ENCODE measurements at places on chromosomes 1 and 21.
A peak's percentile ranks its signal among the peaks of the same experiment; 100 is the strongest.

DNA sequence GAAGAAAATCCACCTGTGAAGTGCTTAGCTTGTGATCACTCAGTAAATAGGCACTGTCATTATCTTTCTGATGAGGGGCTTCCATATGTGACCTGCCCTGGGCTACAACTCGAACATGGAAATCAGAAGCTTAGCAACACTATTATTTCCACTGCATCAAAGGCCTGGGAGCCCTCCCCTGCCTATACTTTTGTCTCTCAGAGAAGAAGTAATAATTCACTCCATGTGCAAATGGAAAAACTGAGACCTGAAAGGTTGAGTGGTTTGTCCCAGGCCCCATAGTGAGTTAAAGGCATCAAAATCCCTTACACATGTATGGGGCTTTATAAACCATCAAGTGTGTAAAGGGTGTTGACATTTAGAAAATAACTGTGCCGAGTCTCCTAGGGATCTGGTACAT is 20.9 kb downstream of the SOX13 start:
- DNase-seq = no peak

GRCh38 chr1:92599184-92599583 is 112.5 kb upstream of the GFI1 start:
- no peak for DNase-seq

- DNase-seq = no peak
These were observed 52.7 kb upstream of the PLA2G4A start for GRCh38 chr1:186775881-186776560.

- no peak for DNase-seq
These were observed 26.2 kb upstream of the A3GALT2 start for GRCh38 chr1:33346927-33347649.

GRCh38 chr1:222824641-222825040 is 9.8 kb downstream of the DISP1 start:
- no peak for DNase-seq

DNA sequence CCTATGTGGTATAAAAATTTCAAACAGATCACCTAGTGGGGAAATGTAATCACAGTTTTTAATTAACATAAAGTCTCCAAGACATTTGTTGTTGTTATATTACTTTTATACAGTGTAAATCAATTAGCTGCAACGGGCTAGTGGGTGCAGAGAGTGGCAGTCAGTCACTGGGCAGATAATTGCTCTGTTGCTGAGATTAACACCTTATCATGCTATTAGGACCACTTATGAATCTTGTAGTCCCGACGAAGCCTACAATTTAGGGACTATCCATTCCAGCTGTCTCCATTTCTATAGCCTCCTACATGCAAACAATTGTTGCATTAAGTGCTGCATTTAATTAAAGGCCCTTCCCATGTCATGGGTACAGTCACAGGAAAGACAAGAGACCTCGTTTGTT is 158.9 kb upstream of the PROX1 start:
- DNase-seq = no peak

- no peak for DNase-seq
These were observed 803 bp downstream of the COP1 start for GRCh38 chr1:176206006-176206960.

GRCh38 chr21:38712664-38713063 is 93.1 kb upstream of the ETS2 start:
- DNase-seq = no peak

DNA sequence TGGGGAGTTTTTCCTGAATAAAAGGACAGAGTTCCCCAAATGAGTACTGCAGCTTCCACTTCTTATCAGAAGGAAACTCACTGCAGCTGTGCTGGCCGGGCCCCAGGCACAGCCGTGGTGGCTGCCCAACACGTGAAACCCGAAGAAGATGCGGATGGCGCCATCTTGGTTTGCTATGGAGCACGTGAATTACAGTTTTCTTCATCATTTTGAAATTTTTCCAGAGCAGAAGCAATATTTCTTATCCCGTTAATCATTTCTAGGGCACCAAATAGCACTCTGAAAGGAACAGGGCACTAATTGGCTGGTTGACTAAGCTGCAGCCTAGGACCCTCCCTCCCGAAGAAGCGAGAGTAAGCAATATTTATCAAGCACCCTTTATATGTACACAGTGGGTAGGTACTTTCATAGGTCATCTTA is 63.2 kb upstream of the EPS8L3 start:
- no peak for DNase-seq

GRCh38 chr1:52355847-52356505 is 10.0 kb downstream of the CC2D1B start:
- DNase-seq = no peak

GRCh38 chr1:43648221-43648847 is 1.6 kb upstream of the KDM4A start:
- DNase-seq = no peak

DNA sequence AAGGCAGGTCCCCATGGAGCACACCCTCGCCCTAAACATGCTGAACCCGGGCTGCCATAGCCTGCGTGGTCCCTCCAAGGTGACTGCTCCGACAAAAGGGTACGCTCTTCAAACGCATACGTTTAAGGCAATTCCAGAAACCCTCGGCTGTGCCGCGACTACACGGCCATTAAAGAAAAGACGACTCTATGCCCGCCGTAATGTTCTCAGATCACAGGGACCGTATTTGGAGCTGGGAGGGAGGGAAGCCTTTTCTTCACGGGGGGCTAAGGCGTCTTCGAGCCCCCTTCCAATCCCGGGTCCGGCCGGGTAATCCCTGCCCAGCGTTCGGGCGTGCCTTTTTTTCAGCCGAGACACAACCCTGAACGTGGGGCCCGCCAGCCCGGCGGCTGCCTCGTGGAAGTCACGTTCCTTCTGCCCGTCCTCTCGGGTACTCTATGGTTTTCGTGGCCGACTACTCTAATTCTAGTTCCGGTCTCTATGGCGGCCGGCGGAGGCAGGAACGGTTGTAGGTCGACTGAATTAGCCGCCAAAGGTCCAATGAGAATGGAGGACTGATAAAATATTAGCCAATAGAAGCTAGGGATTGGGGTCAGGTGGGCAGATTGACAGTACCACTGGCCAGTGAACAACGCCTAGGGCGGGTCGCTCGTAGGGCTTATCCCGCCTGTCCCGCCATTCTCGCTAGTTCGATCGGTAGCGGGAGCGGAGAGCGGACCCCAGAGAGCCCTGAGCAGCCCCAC is at the start of gene YBX1:
YBX1 (plus strand) TSS at position 678 of the 743 bp plus-strand sequence. CDS start 148 bp downstream, outside the sequence.
- DNase-seq = peak; percentile 94

- DNase-seq = no peak
These were observed 33.2 kb downstream of the SSBP3 start for GRCh38 chr1:54372978-54373377.

DNA sequence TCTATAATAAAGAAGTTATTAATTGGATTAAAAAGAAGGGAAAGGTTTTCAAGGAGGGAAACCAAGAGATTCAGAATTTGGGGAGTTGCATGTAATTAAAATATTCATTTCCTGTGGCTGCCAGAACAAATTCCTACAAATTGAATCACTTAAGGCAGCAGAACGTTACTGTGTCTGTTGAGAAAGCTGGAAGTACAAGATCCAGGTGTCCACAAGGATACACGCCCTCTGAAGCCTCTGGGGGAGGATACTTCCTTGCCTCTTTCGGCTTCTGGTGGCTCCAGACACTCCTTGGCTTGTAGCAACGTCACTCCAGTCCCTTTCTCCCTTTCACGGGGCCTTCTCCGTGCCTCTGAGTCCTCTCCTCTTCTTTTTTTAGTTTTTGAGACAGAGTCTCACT is 67.9 kb downstream of the KAZN start:
- no peak for DNase-seq

GRCh38 chr1:237098541-237098940 is 56.6 kb downstream of the RYR2 start:
- no peak for DNase-seq

DNA sequence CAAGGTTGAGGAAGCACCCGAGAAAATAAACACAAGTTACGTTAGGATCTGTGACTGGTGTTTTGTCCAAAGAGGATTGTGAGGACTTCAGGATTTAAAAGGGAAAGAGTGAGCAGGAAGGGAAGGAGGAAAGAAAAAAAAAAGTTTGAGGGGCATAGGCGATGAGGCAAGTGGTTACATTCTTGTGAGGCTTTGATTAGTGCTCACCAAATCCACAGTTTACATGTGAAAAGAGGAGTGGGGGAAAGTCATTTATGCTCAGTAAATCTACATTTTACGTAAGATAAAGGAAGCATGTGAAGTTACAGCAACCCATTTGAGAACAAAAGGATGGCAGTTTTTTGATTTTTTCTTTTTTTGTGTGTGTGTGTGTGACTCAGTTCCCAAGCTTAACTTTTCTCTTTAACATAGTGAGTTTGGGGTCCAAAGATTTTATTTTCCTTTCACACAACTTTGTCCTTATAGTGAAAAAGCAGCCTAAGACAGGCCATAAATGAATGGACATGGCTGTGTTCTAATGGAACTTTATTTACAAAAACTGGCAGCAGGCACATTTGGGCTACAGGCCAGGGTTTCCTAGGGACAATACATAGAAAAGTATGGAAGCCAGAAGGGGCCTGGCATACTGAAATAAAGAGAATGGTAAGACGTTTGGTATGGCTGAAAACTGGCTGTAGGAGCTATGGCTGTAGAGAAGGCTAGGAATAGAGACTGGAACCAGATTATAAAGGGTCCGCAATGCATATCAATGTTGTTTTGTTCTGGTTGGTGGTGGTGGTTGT is 121.7 kb downstream of the FGGY start:
- no peak for DNase-seq

DNA sequence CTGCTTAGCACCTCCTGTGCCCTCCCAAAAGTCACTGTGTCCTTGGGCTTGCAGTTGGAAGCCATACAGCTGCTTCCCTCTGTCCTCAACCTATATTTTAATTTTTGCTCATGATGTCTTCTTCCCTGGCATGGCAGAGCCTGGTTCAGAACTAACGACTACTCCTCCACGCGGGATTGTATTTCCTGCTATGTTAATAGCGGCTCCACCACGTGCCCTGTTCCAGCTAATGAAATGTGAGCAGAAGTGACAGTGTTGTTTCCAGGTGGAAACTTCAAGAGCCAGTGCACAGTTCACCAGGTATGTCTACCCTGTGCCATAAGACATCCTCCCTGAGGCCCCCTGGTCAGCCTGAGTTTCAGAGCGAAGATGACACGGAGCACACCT is 52.1 kb downstream of the DHRS3 start:
- no peak for DNase-seq

- no peak for DNase-seq
These were observed 17.0 kb downstream of the FAM151A start for GRCh38 chr1:54606096-54606989.

- no peak for DNase-seq
These were observed 14.8 kb upstream of the TACSTD2 start for GRCh38 chr1:58591806-58592205.

DNA sequence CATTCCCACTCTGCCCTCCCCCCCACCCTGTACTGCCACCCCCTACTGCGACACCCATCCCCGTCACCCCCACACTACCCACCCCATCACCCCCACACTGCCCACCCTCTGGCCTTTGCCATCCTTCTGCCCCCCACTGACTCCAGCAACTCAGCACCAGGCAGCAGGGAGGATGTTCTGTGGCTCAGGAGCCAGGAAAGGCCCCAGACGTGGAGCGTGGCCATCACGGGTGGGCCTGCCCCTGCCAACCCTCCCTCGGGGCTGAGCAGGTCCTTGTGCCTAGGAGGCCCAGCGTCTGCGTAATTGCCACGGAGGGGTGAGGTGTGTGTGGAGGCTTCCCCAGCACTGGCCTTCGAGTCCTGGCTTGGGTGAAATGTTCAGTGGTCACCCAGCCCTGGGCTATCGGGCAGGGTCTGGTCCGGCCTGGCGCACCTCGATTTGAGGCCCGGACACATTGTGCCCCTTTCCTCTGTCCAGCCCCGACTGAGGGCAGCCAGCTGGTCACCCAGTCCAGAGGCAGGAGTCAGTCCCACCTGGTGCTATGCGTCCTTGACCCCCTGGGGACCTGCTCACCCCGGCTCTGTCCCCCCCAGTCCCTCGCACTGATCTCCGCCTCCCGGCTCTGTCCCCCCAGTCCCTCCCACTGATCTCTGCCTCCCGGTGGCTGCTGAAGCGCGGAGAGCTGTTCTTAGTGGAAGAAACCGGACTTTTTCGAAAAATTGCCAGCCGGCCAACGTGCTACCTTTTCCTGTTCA is 23.0 kb downstream of the ARHGEF16 start:
- DNase-seq = no peak

GRCh38 chr1:167456926-167457325 is 61.4 kb downstream of the CD247 start:
- no peak for DNase-seq

GRCh38 chr1:170669107-170669445 is 5.1 kb downstream of the PRRX1 start:
- DNase-seq = no peak

DNA sequence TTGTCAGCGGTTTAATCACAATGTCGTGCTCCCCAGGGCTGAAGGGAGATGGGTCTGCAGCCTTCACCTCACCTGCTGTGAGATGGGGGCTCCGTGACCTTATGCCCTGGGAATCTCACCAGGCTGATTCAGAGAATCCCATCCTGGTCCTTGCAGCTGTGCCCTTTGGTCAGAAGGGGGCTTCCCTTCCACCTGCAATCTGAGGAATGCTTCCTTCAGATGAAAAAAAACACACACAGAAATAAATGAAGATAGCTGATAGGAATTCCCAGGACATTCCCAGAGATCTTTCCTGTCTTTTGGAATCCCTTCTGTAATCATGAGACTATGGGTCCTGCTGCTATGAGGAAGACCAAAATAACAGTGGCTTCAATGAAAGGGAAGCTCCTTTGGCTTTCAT is 127.0 kb upstream of the VAMP3 start:
- no peak for DNase-seq

DNA sequence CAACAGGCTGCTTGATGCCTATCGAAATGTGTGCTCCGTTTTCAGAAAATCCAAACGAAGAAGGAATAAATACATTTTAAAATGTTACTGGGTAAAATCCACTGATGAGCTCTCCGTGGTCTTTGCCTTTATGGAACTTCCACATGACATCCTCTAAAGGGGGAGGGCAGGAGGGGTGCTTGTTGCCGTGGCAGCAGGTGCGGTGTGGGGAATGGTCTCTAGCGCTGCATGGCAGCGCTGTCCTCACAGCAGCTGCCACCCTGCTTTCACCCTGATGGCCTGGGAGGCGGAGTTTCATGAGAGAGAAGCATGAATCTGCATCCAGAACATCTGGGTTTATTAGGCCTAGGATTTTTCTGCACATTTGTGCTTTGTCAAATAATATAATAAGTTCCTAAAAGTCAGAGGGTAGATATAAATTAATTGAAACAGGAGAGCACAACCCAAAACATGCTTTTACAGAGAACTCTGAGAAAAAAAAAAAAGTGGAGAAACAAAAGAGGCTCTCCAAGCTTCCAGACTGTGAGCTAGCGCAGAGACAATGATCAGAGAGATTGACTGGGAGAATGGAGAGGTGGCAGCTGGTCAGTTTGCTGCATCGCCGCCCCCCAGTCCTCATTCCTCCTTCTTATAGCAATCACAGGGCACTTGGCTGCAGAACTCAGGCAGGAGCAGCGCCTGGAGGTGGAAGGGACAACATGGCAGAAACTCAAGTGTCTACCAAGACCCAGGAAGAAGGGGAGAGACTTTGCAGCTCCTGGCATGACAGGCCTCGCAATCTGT is 228.6 kb downstream of the DSCAM start:
- no peak for DNase-seq

- no peak for DNase-seq
These were observed 6.4 kb downstream of the ASAP3 start for GRCh38 chr1:23477359-23478144.

Measured in GM06990 (cell line).